Cerebellar nuclear complex (tissue), 1 donor: ENCODE measurements at places on chromosomes 5 and 9.

DNA sequence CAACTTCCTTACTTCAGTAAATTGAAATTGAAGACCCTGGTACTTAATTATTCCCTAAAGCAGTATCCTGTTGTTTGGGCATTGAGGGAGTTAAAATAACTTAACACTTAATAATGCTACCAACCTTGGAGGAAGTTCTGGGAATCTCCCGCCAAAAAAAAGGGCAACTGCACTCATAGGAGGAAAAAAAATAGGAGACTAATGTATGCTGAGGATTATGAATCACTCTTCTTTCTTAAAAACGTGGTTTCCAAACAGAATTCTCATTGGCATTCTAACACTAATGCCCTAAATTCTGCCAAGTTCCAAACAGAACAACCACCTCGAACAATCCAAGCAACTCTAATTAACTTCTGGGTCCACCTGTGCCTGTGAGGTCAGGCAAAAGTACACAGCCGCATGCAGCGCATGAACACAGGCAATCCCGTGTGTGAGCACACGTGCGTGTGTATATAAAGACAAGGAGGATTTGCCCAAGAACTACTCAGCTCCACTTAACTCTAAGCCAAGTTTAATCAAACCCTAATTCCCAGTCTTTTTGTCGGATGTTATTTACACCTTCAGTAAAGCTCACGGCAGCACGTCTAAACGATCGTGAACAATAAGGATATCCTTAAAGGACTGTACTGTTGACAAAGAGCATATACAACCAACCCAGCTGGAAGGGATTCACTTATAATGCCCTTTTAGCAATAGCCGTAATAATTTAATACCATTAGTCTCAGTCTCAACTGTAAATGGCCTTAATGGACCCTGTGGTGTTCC, 78.4 kb downstream of the EBF1 start:
- no peak for DNase-seq

DNA sequence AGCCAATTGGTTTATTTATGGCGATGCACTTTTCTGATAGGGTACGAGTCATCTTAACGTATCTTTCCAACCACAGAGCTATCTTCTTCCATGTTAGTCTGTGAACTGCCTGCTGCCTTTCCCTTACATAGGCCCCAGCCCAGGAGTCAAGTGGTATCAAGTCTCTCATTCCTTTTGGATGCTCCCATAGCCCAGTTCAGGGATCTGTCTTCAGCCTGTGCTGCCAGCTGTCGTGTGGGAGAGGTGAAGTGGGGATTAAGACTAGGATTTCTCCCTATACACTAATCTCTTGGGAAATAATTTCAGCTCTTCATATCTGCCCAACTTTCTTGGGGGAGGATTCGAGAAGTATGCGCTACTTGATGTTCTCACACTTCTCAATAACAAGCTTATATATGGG, 475.7 kb downstream of the EBF1 start:
- no peak for DNase-seq

GRCh38 chr9:104091708-104092107, 2.4 kb upstream of the SMC2 start:
- no peak for DNase-seq

DNA sequence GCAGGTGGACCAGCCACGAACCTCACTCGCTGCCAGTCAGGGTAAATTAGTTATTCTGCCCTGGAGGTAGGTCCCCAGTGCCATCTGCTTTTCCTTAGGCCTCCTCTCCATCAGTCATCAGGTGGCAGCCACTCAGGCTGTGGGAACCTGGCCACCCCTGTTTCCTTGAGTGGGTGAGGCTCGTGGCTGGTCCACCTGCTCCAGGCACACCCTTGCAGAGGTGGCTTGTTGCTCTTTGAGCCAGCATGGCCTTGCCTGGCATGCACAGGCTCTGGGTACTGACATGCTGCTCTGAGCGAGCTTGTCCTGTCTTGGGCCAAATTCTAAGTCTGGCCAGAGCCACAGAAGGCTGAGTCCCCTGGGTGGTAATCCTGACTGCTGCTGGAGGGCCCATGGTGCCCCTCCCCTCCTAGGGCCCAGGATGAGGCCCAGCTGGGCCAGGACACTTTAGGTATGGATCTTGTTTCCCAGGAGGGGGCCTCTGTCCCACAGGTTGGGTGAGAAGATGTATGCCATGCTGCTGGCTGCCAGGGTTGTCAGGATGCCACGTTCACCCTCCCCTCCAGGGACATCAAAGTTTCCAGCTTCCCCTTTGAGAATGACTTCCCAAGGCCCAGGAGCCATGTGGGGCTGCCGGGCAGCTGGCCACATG, 17.0 kb upstream of the ZNF484 start:
- DNase-seq, result no peak

DNA sequence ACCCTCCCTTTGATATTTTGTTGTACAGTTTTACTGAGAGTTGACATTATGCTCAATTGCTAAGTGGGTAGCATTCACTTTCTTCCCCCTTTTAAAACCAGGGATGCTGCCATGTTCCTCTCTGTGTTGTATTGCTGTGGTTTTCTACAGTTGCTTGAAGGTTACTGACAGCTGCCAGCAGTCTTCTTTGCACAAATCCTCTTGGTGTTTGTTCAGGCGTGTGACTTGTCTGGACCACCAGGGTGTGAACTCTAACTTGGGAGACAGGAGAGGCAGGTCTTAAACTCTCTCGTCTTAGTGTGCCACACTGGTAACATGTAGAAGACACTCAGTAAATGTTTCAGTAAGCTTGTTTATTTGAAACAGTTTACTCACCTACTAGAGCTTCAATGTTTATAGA, 25.1 kb downstream of the SLC44A1 start:
- no peak for DNase-seq

GRCh38 chr9:129874261-129875101, 39.2 kb downstream of the USP20 start:
- DNase-seq, result no peak

GRCh38 chr9:132457504-132458236, 47.7 kb downstream of the CFAP77 start:
- no peak for DNase-seq

- no peak for DNase-seq
Measured at GRCh38 chr9:110116543-110116885, 91.4 kb downstream of the C9orf152 start.
